ENCODE measurements at places on chromosomes 5 and 9. TPM values are rescaled to one million over a fixed set of nuclear protein-coding genes. Genes with fewer than 3 reads are reported as not detected.

- no peak for DNase-seq
These were observed 653.6 kb upstream of the ITGA1 start for GRCh38 chr5:52134013-52134650.

- DNase-seq, result no peak
These were observed 213.5 kb downstream of the SGCD start for GRCh38 chr5:156540491-156540890.

- DNase-seq, result no peak
These were observed 1.6 kb downstream of the TMEM245 start for GRCh38 chr9:109117856-109118807.

GRCh38 chr9:8826281-8826680, 1026.7 kb upstream of the DMAC1 start:
- no peak for DNase-seq

DNA sequence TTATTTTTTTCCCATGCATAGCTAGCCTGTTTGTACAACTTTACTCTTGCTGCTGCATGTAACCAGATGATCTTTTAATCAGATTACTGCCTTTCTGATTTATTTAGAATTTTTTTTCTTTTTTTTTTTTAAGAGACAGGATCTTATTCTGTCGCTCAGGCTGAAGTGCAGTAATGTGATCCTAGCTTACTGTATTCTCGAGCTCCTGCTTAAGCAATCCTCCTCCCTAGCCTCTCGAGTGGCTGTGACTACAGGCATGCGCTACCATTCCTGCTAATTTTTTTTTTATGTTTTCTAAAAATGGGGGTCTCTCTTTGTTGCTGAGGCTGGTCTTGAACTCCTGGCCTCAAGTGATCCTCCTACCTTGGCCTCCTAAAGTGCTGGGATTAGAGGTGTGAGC, 9.6 kb downstream of the DCP2 start:
- DNase-seq, result no peak

- no peak for DNase-seq
These were observed 2.0 kb upstream of the ADAMTS6 start for GRCh38 chr5:65483546-65484346.

- DNase-seq, result no peak
These were observed 1062.6 kb downstream of the NR2F1-AS1 start for GRCh38 chr5:92518318-92518904.

DNA sequence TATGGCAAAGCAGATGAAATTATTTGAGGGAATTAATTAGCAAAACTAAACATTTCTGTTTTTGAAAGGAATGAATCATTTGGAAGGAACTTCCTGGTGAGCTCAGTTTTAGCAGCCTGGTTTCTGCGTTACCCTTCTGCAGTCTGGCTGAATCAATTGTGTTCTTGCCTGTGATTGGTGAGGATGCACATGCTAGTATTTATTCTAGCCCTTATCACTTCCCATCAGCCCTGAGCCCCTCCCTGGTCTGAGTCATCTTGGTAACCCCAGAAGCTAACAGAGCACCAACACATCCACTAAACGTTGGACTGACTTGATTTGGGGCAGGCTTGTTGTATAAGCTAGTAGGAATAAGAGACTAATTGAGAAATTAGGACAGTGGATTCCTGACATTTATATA, 6.6 kb downstream of the TJP2 start:
- DNase-seq, result no peak

The ANKRD18B gene
- 2.0 TPM for total RNA-seq

The ARL14EPL gene
- not detected for total RNA-seq

The AJM1 gene
- total RNA-seq, result 8.6 TPM

The IL7R gene
- 0.92 TPM for total RNA-seq

The DBH gene
- total RNA-seq, result not detected
